ENCODE measurements at places on chromosomes 2 and 18.
A peak's percentile ranks its signal among the peaks of the same experiment; 100 is the strongest.

DNA sequence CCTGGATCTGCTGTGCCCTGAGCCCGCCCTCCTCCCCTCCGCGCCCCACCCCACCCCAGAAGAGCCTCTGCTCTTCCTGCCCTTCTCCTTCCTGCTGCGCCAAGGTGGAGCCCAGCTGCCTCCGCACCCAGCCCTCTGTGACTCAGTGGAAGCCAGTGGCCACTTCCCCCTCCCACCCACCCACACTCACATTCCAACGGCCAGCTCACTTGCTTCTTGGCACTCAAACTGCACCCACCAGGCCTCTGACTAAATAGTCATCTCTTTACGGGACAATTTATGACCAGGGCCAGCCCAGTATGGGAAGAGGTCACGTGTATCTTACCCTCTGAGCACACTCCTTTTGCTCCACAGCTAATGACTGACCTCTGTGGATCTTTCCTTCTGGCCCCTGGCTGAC is 150.4 kb upstream of the SLC1A4 start:
- DNase-seq = no peak

DNA sequence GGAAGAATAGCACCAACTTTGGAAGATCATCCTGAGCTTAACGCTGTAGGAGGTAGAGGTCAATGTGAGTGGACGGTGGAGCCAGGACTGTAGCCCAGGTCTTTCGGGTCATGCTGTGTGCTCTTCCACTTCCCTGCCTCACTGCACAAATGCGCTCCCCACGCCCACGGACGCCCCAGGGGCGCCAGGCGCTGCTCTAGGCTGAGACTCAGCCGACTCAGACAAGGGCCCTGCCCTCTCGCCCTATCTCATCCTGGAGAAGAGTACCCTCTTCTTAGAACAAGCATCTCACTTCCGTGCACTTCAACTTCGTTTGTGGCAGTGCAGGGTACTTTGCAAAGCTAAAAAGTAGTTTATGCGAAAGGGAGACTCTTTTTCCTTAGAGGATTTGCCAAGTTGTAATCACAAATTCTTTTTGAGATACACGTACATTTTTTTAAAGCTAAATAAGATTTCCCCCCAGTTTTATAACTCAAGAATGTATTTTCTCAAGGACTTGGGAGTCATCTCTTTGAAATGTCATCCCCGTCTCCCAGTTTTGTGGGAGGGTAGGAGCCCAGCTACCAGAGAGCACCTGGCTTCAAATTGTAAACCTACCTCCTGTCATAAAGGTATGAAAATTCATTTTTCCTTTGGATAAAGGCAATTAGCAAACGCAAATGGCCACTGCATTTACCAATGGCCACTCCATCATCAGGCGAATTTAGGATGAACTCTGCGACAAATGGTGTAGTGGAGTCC is 1.2 kb upstream of the PRELID3A start:
- DNase-seq = no peak

- DNase-seq = no peak
Measured at GRCh38 chr2:216064014-216064630, 17.5 kb downstream of the PECR start.

GRCh38 chr2:226656367-226656766 is 143.3 kb downstream of the IRS1 start:
- no peak for DNase-seq

GRCh38 chr2:109472331-109472959 is 141.3 kb downstream of the SEPTIN10 start:
- no peak for DNase-seq

- DNase-seq = no peak
Measured at GRCh38 chr18:63218472-63218871, 101.1 kb downstream of the BCL2 start.

DNA sequence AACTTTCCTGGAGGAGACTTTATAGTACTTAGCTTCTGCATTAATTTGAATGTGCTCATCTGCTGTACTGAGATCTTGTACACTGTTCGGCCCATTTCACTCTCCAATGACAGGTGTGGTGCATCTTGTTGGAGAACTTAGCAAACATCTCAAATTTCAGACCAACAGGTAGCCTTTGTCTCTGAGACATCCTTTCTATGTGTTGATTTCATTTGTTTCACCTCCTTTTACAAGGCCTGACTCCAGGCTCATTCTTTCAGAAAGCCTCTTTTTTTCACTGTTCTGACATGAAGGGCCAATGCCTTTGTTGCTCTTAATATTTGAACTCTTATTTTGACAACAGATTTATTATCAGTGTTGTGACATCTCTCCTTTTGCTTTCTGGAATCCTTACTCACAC is 271.8 kb upstream of the FANCL start:
- no peak for DNase-seq

DNA sequence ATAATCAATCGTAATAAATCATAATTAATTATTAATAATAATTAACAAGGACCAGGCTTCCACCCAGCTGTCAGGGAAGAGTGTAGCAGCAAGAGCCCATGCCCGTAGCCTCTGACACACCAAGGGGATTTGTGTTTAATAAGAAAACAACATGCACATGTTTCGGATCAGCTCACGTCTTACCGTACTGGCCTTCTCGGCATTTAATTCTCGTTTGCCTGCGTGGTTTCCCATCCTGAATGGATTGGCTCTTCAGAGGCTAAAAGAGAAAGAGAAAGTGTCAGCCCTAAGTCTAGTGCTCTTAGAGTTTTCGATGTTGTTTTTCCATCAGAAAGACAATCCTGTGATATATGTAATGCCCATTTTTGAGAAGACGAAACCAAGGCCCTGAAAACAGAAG is 27.6 kb downstream of the MBP start:
- no peak for DNase-seq

DNA sequence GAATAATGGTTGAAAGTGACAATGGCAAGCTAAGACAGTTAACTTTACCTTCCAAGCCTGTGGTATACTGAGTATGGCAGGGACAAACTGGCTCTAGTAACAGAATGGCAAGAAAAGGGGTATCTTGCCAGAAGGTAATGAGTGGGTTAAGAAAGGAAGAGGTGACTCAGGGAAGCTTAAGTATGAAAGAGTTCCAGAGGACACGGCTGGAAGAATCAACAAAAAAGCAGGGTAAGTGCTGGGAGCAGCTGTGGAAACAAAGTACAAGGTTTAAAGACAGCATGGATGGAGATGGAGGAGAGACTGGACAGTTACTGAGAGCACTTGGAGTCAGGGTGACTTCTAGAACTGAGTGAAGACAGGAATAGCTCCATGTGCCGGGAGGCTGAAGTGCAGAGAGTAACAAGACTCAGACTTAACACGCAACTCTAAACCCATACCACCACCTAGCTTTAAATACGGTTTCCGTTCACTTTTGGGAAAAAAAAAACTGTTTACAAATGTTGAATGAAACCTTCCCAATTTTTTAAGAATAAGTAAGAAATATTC is 69.0 kb downstream of the REV1 start:
- DNase-seq = no peak

GRCh38 chr18:3246635-3247239 is 864 bp upstream of the MYL12A start:
- DNase-seq = peak; percentile 3

DNA sequence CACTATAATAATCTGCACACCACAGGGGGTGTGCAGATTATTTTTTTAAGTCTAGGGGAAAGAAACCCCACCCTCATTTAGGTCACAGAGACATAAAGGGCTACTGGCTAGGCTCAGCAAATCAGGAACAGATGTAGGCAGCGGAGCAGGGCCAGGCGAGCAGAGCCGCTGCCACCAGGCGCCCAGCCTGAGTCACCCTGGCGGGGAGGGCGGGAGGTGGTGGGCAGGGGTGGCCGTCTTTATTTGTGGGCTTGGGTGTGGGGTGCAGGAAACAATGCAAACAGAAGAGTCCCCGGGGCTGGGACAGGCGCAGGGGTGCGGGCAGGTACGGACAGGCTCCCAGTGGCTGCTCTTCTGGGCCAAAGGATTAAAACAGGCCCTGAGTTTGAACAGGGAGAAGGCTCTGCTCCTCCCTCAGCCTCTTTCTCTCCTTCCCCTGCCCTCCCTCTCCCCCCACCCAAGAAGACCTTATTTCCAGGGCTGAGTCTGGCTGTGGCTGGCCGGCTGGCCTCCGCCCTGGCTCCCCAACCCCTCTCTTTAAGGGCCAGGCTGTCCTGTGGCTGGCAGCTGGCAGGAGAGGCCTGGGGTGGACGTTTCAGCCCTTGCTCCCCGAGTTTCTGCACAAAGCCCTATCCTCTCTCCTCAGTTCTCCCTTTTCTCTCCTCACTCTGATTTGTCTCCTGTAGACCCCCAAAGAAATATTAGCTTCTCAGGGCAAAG is 142.9 kb upstream of the SMAD2 start:
- no peak for DNase-seq

GRCh38 chr2:102606353-102606752 is 13.0 kb upstream of the SLC9A2 start:
- DNase-seq = no peak

DNA sequence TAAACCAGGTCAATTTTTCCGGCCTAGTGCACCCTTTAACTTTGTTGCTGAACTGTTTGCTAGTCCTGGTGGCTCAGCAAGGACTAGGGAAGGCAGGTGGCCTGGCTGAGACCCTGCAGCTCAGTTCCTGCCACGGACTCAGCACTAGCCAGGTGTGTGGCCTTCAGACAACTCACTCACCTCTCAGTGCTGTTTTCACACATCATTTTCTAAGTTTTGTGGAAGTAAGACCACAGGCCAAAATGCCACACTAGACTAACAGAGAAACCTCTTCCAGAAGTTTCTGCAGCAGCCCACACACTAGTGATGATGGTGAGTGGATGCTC is 65.9 kb upstream of the SLC1A4 start:
- no peak for DNase-seq

- no peak for DNase-seq
Measured at GRCh38 chr2:154952346-154952980, 254.0 kb downstream of the KCNJ3 start.

GRCh38 chr2:37866171-37866934 is 58.7 kb upstream of the RMDN2 start:
- no peak for DNase-seq

GRCh38 chr2:119553687-119554344 is 9.6 kb downstream of the CFAP221 start:
- DNase-seq = no peak

DNA sequence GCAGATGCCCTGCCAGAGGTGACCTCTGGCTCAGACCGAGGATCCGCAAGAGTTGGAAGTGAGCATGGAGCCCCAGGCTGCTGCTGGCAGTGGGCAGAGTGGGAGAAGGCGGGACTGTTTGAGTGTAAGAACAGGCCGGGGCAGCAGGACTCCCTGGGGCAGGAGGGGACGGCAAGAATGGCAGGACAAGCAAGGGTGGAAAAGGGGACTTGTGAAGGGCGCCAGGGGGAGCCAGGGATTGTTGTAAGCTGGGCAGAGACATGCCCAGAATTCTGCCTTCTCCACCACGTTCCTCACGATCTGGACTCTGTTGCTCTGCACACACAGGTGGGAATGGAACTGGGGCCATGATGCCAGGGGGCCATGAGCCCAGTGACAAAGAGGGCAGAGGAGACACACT is 72.3 kb upstream of the TMEM200C start:
- no peak for DNase-seq

DNA sequence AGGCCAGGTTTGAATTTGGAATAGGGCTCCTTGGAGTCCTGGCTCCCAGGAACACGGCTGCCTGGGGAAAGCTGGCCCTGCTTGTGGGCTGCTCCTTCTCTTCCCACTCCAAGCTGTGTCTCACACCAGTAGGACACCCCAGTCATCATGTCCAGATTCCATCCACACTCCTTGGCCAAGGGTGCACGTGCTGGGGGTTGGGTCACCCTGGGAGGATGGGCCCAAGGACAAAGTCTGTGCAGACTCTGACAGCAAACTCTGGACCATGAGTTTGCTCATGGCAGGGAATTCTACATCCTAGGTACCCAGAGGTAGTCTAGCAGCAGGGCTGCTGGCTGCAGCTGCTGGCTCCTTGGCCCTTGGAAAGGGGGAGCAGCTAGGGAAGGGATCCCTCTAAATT is 102.4 kb upstream of the EPAS1 start:
- no peak for DNase-seq

- DNase-seq = no peak
Measured at GRCh38 chr2:104033399-104033798, 820.5 kb upstream of the POU3F3 start.

- no peak for DNase-seq
Measured at GRCh38 chr2:27870724-27871123, 19.5 kb downstream of the RBKS start.

DNA sequence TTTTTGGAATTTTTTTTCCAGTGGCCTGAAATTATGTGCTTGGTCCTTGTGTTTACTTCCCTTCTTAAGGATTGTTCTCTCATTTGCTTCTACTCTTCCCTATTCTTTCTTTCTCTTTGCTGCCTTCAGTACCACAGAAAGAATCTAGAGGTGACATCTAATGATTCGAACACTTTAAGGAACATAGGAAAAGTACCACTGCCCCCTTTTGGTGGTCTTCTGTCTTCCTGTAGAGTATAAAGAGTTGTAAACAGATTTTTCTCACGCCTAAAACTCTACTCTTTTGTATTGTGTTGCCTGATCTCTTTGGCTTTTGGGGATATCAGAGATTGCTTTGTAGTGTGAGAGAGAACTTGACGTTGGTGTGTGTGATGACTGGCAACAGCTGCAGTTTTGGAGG is 7.0 kb upstream of the SCTR start:
- no peak for DNase-seq

GRCh38 chr2:19209575-19210341 is 148.7 kb downstream of the OSR1 start:
- DNase-seq = no peak

- no peak for DNase-seq
Measured at GRCh38 chr2:172080641-172081220, 4.6 kb upstream of the DLX1 start.

DNA sequence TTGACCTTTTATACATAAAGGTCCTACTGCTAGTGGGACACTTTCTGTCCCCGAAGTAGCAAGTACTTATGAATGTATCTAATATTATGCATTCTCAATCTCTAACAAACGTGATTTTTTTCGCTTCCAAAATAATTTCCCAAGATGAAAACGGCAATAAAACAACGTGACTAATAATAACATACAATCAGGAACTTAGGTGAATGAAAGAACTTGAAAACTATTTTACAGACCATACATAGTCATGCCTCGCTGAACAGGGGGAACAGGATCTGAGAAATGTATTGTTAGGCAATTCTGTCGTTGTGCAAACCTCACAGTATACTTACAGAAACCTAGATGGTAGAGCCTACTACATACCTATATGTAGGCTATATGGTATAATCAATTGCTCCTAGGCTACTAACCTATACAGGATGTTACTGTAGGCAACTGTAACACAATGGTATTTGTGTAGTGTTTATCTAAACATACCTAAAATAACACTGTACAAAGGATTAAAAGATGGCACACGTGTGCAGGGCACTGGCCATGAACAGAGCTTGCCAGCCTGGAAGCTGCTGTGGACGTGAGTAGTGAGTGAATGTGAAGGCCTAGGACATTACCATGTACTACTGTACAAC is 2.5 kb downstream of the RTN4 start:
- DNase-seq = no peak

GRCh38 chr2:71458413-71459083 is 5.2 kb downstream of the DYSF start:
- no peak for DNase-seq
